ENCODE measurements at places on chromosomes 12 and 14.

DNA sequence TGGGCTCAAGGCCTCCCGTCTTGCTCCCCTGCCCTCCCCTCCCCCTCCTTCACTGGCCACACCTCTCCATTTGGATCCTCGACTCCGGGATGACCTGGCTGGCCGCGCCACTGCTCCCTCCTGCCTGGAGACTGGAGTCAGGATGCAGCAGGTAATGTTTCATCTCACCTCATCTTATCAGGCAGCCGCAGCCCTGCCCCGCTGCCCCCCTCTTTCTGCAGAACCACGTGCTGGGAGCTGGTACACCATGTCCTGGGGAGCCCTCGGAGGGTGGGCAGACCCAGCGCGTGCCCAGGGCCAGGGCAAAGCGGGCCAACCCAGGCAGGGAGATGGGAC, 31.1 kb downstream of the BEGAIN start:
- no peak for DNase-seq

DNA sequence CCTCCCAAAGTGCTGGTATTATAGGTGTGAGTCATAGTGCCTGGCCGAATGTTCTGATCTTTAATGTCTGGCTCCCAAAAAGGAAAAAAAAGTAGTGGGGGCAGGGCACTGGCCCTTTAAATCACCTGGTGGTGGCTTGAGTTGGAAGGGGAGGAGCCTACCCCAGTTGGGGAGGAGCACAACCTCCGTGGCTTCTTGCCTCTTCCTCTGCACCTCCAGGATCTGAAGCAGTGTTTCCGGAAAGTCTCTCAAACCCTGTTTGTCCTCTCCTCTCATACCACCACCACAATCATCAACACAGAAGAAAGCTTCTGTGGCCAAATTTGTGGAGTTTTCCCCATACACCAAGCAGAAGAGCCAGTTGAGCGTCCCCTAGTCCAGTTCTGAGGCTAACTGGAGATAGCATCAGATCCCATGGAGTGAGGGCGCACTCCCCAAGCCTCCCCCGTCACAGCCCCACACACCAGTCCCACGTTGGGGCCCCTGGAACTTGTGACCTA, 24.3 kb upstream of the RCOR1 start:
- DNase-seq = no peak

DNA sequence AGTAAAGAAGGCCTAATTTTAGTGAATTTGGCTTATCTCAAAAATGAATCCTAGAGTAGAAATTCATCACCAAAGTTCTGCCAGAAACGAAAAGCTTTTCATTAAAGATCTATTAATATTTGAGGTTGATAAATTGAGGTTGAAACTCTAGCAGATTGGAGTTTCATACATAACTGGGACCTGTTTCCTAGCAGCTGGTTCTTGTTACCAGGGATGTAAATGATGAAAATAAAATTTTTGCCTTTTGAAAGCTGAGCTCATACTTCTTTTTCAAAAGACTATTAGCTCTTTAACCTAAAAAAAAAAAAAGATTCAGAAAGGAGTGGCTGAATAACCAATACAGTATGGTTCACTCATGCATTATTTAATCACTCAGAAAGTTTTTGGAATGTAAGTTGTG, 98.3 kb downstream of the PTGER2 start:
- no peak for DNase-seq

- no peak for DNase-seq
Observed at GRCh38 chr12:111296906-111297463, 71.9 kb downstream of the PHETA1 start.

GRCh38 chr12:6375269-6376078, at the start of gene SCNN1A:
SCNN1A (minus strand) TSS chr12:6375563; CDS start chr12:6374783, 780 bp downstream.
- DNase-seq = no peak

- no peak for DNase-seq
Observed at GRCh38 chr14:39028620-39029019, 74.4 kb downstream of the SEC23A start.

Data from hepatic stellate cell (primary cell).